GM20000 (cell line): ENCODE measurements at places on chromosomes 11 and 22.

GRCh38 chr11:36361901-36362391 is 65.9 kb downstream of the PRR5L start:
- DNase-seq: no peak

- no peak for DNase-seq
These were observed 8.7 kb downstream of the UBASH3B start for GRCh38 chr11:122664188-122664587.

GRCh38 chr11:89381094-89381493 is 110.1 kb downstream of the NOX4 start:
- DNase-seq: no peak

GRCh38 chr11:82767123-82767522 is 33.5 kb upstream of the FAM181B start:
- no peak for DNase-seq

DNA sequence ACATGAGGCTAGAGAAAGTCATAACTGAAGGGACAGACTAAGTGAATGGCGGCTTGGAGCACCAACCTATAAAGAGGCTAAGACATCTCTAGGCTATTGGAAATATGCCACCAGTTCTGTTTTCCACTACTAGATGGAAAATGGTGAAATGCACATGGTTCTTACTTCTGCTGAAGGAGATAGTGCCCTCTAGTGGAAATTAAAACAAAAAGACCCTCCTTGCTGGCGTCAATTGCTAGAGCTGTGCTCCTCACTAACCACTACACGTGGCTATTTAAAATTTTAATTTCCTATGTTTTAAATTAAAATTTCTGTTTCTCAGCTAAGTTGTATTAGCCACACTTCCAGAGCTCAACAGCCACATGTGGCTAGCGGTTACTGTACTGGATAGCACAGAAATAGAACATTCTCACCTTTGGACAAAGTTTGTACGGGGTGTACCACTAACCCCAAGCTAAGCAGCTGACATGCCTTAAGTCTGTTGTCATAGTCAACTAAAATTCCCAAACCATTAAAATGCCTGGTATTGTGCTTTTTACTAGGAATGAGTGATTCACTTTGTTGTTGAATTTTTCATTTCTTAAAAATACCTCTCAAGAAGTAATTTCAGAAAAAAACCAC is 34.1 kb upstream of the CALCA start:
- peak; percentile 24 for DNase-seq

GRCh38 chr22:44632541-44633396 is 69.2 kb upstream of the PRR5 start:
- no peak for DNase-seq

GRCh38 chr11:121870206-121871045 is 245.6 kb downstream of the BLID start:
- DNase-seq: no peak

GRCh38 chr11:109972939-109973338 is 120.3 kb upstream of the ZC3H12C start:
- DNase-seq: no peak

DNA sequence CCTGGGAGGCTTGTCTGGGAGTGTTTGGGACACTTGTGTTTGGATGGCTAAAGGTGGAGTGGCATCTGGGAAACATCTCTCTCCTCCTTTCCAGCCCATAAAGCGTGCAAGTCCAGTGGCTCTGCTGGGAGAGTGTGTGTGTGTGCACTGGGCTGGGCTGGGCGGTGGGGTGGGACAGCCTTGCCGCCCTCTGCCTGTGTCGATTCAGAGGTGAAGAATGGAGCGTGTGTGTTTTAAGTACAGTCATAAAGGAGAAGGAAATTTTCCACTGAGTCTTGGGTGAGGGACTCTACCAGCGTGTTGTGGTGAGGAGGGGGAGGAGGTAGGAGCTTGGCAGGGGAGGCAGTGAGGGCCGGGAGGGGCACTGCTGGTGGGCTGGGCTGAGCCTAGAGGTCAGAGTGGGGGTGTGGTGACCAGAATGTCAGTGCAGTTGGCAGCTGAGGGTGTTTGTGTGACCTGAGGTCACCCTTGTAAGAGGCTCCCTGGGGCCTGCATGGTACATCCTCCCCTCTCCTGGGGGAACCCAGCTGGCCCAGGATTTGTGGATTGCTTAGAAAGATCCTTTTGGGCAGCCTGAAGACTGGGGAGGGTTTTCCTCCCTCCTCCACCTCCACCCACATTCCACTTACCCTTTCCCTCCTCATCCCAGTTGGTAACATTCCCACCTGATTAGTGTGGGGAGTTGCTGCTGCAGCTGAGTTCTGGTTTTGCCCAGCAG is 1.7 kb downstream of the TIMP3 start:
- no peak for DNase-seq

DNA sequence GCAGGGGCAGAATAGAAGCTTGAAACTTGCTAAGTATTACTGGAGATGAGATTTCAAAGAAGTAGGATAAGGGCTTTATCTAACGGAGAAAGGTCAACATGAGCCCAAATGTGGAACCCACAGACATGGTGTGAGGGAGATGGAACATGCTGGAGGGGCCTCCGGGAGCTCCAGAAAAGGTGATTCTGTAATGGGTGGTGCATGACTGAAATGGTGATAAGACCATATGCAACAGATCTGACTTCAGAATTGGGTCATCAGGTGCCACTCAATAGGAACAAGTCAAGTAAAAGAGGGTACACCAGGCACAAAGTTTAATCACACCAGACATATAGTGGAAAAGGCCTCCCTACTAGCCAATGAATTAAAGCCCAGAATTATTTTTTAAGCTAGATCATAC is 7.9 kb upstream of the CEP295 start:
- no peak for DNase-seq

DNA sequence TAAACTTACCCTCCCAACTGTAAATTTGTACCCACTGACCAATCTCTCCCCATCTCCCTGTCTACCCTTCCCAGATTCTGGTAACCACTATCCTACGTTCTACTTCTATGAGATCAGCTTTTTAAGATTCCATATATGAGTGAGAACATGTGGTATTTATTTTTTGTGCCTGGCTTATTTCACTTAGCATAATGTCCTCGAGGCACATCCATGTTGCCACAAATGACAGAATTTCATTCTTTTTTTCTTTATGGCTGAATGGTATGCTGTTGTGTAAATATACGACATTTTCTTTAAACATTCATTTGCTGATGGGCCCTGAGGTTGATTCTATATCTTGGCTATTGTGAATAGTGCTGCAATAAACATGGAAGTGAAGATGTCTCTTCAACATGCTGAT is 74.7 kb upstream of the RRM1 start:
- DNase-seq: no peak

DNA sequence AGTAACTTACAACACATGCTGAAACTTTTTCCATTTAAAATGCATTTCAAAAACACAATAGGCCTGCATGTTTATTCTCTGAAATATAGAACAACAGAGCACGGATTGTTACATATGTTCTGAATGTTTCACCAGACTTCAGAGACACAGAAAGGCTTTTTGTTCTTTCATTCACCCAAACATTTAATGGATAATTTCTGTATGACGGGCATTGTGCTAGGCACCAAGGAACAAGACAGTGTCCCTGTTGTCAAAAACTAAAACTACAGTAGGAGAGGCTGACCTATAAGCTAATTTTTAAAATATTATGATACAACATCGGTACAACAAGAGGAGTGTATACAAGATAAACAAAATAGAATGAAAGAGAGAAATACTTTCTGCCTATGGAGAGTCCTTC is 81.9 kb upstream of the TEAD1 start:
- DNase-seq: no peak

DNA sequence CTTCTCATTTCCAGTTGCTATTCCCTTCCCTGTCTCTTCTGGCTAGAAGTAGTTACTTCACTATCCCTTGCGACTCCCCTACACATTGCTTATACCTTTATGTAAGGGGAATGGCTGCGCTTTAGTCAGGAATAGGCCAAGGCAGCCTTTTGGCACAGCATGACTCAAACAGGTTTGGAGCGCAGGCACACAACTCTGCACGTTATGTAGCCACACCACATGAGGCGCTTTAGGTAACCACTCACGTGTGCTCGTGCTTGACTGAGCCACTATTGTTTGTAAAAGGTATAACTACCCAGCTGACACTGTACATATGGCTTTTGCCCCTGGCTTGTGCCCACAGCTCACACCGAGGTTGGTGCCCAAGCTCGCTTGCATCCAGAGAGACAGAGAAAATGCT is 46.7 kb upstream of the LIPT2 start:
- no peak for DNase-seq

DNA sequence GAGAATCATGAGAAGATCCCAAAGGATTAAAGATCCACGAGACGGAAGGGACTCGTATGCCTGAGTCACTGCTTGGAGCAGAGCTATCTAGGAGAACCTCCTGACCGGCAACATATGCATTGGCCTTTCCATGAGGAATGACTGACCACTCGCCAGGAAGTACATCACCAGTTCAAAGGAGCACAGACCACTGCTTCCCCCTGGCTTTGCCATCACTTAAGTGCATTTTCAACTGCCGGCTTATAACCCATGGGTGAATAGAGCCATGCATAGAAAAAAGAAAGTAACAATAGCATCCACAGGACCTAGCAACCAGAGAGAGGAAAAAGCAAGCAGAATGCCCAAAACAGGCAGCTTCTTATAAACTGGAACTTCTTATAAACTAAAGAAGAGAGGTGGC is 98.3 kb upstream of the ZC3H12C start:
- no peak for DNase-seq

DNA sequence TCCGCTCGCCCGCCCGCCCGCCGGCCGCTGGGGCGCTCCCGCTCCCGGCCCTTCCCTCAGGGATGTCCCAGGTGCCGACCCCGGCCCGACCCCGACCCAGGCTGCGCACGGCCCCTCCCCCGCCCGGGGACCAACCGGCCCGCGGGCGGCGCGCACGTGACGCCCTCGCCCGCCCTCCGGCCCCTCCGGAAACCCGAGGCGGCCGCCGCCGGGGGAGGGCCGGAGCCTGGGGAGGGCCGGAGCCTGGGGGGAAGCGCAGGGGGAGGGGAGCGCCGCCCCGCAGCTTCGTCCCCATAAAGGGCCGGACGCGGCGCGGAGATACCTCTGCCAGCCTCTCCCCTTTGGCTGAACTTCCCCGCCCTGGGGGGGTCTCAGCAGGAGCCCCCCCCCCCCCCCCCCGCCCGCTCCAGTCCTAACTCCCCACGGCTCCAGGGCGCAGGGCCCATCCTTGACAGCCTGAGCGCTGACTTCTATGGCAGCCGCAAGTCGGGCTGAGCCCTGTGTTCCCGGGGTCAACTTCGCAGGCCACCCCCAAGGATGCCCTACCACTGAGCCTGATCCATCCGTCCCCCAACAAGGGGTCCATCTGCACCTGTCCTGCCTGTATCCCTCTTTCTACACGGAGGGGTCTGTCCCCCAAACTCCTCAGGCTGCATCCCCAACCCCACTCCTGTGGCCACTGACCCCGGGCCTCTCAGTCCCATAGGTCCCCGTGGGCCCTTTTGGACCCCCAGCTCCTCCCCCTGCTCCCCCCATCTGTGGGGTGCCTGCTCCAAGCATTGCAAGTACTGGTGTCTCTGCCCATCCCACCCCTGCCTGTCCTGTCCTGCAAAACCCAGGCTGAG is at the start of gene MAPK12:
Gene MAPK12, minus strand, starts transcription at position 69 of the 845 bp plus-strand sequence. CDS start 174 bp downstream, outside the sequence.
- peak; percentile 94 for DNase-seq

DNA sequence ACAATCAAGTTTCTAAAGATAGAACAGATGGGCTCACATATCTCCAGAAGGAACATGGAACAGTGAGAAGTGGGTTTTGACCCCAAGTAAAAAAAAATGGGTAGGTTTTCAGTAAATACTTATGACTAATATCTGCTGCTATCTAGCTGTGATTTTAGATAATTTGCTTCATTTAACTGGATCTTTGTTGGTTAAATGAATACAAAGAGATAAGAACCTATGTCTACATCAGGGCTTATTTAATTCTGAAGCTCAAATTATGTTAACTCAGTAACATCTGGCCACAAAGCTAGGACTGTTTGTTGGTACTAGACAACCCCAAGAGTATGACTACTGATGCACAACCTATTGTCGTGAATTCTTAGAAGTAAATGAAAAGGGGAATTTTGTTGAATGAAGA is 144.4 kb upstream of the SESN3 start:
- no peak for DNase-seq

GRCh38 chr11:74648894-74649293 is 56.5 kb downstream of the POLD3 start:
- no peak for DNase-seq

DNA sequence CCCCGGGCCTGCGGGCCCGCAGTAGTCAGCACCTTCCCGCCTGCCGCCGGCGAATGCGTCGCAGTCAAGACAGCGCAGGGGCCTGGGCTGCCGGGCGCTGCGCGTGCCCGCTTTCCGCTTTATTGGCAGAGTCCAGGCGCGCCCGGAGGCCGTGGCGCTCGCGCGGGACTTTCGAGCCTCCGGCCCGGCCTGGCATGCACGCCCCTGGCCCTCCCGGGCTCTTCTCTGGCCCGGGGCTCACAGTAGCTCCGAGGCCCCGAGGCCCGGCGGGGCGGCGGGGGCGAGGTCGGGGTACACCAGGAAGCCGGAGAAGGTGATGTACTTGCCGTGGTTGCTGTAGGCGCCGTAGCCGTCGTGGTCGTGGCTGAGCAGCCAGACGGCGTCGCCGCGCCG is 3.1 kb downstream of the FAM180B start:
- DNase-seq: no peak

DNA sequence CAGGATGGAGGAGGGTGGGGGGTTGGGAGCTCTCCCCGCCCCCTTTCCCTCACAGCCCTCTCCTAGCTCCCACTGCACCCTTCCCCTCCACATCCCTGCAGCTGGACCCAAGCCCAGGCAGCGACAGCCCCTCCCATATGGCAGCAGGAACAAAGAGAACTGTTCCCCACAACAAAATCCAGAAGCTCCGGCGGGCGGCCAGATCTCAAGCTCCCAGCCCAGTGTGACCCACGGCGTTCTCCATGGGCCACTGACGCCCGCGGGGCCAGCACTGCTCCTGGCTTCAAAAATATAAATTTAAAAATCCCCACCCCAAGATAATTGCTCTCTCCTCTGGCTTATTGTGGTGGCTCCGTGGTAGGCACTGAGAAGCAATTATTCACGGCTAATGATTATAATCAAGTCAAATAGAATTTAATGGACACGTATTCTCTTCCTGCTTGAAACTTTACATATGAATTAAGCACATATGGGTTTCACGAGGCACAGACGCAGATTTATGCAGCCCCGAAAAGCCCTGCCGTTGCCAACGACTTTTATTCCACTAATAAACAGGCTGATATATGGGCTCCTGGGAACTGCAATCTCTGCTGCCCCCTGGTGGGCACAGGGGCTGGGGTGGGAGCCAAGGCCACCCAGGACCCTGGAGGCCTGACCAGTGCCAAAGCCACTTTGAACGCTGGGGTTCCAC is 17.5 kb downstream of the MACROD1 start:
- DNase-seq: peak; percentile 79

- DNase-seq: no peak
These were observed 23.4 kb downstream of the HPS4 start for GRCh38 chr22:26460202-26460601.

GRCh38 chr22:48943567-48944432 is 883.9 kb downstream of the BRD1 start:
- DNase-seq: no peak

GRCh38 chr22:42961810-42962209 is 53.1 kb downstream of the PACSIN2 start:
- DNase-seq: no peak

DNA sequence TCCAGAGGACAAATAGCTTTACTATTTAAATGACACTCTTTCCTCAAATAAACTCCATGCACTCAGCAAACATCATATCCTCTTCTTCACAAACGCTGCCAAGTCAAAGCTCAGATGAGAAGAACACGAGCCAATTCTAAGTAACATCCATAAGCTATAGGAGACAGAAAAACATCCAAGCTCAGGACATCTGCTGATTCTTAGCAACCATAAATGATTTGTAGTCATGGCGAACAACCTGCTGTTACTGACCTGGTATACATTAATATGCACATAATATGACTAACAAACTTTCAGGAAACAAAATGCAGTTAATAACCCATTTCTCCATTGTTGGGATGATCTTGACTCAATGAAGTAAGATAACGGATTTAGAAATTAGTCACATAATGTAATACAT is 6.7 kb downstream of the GALNT18 start:
- DNase-seq: no peak
